Bronchial epithelial cell (primary cell): ENCODE measurements at places on chromosomes 1 and 21.

DNA sequence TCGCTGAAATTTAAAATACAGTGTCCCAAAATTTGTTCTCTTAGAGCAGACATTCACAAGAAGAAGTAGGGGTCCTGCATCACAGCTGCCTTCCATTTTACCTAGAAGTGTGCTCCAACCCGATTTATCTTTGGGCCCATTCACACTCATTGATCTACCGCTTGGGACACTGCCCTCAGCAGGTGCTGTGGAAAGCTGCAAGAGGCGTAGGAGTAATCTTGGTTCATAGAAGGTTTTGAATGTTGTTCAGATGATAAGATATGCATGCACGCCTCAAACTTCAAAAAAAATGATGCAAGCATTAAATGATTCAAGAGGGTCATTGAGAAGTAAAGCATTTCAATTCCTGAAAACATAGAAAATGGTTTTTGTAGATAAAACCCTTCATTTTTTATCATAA is 18.6 kb upstream of the C1orf105 start:
- no peak for DNase-seq

DNA sequence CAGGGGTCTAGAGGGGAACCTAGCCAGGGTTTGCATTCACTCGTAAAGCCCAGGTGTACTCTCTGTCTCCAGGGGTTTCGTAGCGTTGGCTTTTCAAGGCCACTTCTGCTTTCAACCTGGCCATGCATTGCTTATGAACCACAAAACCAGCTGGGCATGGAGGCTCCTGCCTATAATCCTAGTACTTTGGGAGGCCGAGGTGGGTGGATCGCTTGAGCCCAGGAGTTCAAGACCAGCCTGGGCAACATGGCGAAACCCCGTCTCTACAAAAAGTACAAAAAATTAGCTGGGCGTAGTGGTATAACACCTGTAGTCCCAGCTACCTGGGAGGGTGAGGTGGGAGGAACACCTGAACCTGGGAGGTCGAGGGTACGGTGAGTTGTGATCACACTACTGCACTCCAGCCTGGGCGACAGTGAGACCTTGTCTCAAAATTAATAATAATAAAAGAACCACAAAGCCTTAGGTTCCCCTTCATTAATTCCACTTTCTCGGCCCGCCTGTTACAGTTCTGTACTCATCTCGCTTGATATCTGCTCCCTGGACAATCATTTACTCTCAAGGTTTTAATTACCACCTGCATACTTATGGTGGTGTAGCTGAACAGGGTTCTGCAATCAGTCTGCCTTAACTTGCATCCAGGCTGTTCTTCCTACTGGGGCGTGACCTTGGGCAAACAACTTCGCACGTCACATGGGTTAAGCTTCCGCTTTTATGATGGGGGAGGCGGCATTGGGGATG is 6.1 kb downstream of the SLC16A4 start:
- DNase-seq, result peak; percentile 51

DNA sequence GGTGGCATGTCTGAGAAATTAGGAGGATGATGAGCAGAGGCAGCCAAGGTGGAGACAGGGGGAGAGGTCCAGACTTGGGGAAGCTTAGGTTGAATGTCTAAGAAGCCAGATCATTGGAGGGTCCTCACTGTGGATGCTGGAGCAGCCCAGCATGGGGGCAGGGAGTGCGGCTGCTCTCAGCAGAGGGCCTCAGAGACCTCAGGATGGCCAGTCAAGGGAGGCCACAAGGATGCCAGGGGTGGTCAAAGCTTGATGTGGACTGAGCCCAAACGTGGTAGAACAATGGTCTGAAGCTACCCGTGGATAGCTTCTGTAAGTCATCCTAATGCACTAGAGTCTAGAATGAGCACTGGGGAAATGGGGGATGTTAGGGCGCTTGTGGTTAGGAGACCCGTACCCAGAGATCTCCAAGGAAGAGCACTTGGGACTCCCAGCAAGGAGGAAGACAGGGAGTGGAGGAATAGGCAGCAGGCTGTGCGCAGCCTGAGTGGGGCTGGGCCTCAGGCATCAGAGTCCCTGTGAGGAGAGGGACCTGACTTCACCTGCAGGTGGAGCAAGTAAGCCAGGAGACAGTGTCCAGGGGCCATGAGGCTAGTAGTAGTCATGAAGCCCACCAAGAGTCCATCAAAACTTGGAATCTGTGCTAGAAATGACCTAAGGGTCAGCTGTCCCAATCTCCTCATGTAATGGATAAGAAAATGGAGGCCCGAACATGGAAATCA is 4.3 kb upstream of the S100A9 start:
- DNase-seq, result no peak

DNA sequence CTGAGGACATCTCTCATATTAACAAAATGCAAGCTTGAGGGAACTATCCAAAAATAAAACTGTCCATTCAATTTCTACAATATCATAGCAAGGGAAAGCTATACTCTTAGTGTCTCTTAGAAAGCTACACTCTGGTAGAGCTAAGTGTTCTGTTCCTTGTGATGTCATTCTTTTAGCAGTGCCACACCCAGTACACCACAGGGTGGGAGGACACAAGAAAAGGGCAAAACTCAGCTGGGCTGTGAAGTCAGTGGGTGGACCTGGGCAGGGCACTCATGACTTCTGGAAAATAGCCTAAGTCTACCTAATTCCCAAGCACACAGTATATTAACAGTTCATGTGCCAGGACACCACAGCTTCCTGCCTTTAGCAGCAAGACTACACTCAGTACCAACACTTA is 42.2 kb upstream of the TNFSF4 start:
- DNase-seq, result peak; percentile 47

GRCh38 chr1:143584508-143584907 is 387.3 kb downstream of the FAM72C start:
- no peak for DNase-seq

GRCh38 chr21:15943009-15943666 is 213.4 kb downstream of the USP25 start:
- peak; percentile 81 for DNase-seq

DNA sequence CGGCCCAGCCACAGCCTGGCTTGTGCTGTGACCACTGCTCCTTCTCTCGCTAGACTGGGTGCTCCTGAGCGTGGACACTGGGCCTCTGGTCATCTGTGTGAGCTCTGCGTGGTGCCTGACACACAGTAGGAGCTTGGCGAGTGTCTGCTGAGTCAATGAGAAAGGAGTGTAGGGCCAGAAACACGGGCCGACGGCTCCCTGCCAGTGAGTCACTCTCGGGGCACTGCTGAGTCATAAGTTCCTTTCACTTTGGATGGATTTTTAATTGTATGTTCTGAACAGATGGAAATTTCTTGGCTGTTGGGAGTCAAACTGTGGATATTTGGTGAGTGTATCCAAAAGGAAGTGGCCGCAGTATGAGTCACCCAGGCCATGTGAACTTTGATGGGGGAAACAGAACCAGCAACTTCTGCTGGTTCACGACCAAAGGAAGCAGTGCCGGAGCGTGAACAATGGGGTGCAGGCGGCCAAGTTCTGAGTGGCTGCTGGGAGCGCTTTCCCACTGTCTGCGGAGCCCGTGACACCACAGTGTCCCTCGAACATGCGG is 41.0 kb upstream of the COL18A1 start:
- peak; percentile 88 for DNase-seq

- DNase-seq, result peak; percentile 46
These were observed 1.8 kb downstream of the SFT2D2 start for GRCh38 chr1:168227620-168228019.

DNA sequence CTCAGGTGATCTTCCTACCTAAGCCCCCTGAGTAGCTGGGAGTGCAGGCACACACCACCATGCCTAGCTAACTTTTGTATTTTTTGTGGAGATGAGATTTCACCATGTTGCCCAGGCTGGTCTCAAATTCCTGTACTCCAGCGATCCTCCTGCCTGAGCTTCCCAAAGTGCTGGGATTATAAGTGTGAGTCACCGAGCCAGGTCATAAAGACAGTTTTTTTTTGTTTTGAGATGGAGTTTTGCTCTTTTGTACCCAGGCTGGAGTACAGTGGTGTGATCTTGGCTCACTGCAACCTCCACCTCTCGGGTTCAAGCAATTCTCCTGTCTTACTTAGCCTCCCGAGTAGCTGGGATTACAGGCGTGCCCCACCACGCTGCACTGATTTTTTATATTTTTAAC is 42.1 kb downstream of the KIF1B start:
- peak; percentile 52 for DNase-seq

DNA sequence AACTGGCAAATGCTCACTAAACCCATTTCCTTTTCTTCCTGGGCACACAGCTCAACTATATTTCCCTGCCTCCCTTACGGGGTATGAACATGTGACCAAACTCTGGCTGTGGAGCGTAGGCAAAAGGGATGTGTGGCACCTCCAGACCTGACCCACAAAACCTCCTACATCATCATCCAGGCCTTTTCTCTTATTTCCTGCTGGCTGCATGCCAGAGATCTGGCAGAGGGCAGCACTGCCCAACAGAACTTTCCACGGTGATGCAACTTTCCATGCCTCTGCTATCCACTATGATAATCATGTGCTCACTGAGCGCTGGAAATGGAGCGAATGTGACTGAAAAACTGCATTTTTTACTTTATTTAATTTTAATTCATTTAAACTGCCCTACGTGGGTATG is 99.6 kb upstream of the CACNA1E start:
- DNase-seq, result peak; percentile 15

DNA sequence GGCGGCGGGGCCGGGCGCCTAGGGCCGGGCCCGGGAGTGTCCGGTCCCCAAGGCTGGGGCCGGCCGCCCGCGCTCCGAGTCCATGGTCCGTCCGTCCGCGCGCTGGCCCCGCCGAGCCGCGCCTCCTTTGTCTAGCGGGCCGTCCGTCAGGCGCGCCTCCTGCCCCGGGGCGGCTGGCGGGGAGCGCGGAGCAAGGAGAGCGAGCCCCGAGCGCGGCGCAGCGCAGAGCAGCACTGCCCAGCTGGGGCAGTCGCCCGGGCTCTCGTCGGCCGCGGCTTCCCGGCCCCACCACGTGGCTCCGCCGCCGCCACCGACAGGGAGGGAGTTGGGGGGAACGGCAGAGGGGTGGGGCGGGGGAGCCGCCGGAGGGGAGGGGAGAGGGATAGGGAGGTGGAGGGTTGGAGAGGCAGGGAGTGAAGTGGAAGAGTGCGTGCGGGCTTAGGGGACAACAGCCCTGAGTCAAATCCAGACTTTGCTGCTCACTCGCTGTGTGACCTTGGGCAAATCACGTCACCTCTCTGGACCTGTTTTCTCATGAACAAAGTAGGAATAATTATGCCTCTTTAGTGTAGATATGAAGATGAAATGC is at the start of gene NKAIN1:
Gene NKAIN1, minus strand, starts transcription at position 235 of the 589 bp plus-strand sequence. CDS start 340 bp downstream, outside the sequence.
- no peak for DNase-seq

DNA sequence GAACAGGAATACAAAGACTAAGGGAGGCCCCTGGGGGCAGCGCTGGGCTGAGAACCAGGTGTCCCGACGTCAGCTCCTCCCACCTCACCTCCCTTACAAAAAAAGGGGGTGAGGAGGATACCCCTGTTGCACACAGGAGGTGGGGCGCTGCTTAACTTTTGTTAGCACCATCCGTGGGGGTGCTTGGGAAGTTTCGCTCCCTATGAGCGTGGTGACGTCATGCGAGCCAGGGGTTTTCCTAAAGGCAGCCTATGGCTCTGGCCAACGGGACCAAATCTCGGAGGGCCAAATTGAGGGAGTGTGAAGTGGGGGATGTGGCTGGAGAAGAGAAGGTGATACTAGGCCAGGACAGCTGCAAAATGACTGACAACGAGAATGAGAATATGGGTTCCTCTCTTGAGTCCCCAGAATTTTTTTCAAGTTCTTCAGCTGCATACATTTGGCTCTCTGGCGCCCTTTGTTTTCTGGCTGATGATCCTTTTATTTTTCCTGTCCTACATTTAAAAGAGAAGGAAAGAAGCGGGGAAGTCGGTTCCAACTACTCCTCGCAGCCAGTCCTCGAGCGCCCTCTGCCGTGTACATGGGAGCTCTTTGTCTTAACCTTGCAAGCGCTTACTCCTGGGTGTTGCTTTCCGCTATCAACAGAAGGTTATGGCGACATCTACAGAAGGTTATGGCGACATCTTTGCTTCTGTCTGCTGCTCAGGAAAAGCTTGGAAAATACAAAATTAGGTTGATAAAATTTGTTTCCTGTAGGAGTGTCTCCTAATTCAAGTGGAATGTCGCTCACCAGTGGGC is 48.0 kb upstream of the ZC3H11B start:
- DNase-seq, result peak; percentile 67

GRCh38 chr1:68799096-68799495 is 302.2 kb upstream of the DEPDC1 start:
- no peak for DNase-seq

DNA sequence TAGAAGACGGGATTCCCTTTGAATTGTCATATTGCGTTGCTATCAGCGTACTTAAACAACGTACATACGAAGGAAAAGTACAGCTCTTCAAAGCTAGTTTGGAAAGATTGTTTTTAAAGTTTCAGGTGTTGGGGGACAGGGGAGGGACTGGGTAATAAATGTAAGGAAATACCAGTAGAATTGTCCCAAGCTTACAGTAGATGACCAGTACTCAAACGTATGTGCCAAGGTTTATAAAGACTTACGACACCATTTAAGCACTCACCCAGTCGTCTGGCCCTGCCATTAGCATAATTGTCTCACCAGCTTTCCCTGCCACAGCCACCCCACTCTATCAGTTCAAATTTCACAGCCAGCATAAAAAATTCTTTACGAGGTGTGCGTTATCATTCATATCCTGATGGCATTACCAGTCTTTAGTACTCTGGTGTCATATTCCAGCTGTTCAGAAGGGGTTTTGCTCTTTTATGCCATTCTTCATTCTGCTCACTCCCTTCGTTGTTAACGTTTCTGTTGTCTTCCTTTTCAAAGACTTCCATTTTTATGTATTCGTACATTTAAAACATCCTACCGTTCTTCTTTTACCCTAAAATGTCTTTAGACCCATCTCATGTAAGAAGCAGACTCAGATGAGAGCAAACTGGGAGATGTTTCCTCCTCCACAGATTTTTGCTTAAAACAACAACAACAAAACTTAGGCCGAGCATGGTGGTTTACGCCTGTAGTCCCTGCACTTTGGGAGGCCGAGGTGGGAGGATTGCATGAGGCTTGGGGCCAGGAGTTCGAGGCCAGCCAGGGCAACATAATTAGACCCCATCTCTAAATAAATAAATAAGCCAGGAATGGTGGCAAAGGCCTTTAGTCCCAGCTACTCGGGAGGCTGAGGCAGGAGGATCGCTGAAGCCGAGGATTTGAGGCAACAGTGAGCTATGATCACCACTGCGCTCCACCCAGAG is 1.0 kb upstream of the HP1BP3 start:
- peak; percentile 69 for DNase-seq

GRCh38 chr1:6638226-6638625 is 13.6 kb downstream of the THAP3 start:
- no peak for DNase-seq

GRCh38 chr1:6602669-6603237 is at the start of gene KLHL21:
TSS of gene KLHL21 (minus strand) at chr1:6602869. CDS start at chr1:6602817, 52 bp downstream.
- DNase-seq, result peak; percentile 56

DNA sequence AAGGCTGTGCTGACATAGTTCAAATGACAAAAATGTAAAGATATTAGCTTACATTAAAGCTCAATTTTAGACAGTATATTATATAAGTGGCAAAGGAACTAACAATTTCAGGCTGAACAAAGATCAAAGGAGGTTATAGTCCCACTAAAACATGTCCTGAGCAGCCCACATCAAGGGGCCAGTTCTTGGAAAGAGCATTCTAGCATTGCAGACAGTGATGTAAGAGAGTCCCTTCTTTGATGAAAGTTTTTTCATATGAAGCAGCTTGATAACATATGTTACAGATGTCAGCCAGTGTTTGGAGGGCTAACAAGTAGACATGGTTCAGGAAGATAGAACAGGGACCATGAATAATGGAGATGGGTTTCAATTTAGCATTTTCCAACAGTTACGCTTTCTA is 301.7 kb downstream of the NTNG1 start:
- DNase-seq, result no peak

- DNase-seq, result no peak
These were observed 15.6 kb upstream of the THEMIS2 start for GRCh38 chr1:27856561-27857343.

- DNase-seq, result peak; percentile 30
These were observed 200.9 kb downstream of the PLPP3 start for GRCh38 chr1:56378341-56379070.

GRCh38 chr1:210344706-210345105 is 16.0 kb downstream of the HHAT start:
- DNase-seq, result peak; percentile 62
